RWPE2 (cell line): ENCODE measurements at places on chromosomes 16 and 17.

DNA sequence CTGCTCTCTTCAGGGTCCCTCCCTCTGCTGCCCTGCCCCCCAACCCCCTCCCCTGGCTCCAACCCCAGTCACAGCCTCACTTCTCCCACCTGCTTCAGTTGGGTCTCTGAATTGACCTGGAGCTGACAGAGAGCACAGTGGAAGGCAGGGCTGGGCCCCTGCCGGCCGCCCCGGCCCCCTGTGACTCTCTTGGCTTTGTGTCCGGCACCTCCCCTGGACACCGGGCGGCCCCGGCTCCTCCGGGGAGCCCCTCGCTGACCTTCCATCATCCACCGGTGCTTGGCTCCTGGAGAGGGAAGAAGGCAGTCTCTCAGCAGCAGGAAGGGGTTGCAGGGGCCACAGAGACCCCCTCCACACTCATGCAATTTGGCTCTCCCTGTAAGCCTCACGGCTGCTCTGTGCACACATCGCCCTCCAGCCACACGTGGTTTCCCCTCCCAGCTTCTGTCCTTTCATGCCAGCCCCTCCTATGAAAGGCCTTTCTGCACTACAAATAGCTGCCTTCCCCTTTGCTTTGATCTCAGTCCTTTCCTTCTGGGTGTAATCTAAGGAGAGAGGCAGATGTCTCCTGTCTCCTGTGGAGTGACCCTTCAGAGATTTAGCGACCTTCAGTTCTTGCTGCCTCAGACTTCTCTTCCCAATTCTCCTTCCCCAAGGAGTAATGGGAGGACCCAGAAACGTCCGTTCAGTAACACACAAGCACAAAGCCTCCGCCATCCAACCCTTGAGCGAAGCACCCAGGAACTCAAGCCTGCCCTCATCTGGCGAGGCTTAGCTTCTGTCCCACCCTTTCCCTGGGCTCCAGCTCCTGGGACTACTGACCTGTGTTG is 8.3 kb downstream of the NKIRAS2 start:
- DNase-seq = no peak
- no peak overlapping the region for H3K4me3 ChIP-seq
- no peaks in the 10 kb centered on the region for H3K27me3 ChIP-seq
- peaks cover 8% of the 10 kb centered on the region for H3K4me1 ChIP-seq
- H3K36me3 ChIP-seq = peaks cover 8% of the 10 kb centered on the region

GRCh38 chr17:2983255-2983654 is 80.2 kb downstream of the OR1D5 start:
- peaks cover 80% of the 10 kb centered on the region for H3K36me3 ChIP-seq
- no peak for DNase-seq
- H3K27ac ChIP-seq = peak overlapping the region; percentile 6
- no peak overlapping the region for H3K4me3 ChIP-seq
- no peaks in the 10 kb centered on the region for H3K27me3 ChIP-seq

DNA sequence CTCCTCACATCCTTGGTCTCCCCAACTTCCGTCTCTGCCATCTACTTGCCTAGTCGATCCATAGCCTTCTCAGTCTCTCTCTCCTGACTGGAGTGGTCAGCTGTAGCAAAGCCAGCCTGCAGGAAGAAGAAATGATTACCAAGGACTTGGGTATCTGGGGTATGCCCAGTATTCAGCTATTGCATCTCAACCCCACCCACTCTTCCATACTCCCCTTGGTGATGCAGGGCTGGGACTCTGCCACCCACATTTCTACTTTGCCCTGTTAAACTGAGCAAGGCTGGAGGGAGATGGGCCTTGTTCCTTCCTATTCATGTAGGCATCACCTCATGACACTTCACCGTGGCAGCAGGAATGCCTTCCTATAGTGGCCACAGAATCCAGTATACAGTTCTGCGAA is 2.3 kb downstream of the COPRS start:
- no peak overlapping the region for H3K27ac ChIP-seq
- no peak for DNase-seq
- H3K27me3 ChIP-seq = no peaks in the 10 kb centered on the region
- H3K4me3 ChIP-seq = no peak overlapping the region
- H3K4me1 ChIP-seq = peaks cover 10% of the 10 kb centered on the region

DNA sequence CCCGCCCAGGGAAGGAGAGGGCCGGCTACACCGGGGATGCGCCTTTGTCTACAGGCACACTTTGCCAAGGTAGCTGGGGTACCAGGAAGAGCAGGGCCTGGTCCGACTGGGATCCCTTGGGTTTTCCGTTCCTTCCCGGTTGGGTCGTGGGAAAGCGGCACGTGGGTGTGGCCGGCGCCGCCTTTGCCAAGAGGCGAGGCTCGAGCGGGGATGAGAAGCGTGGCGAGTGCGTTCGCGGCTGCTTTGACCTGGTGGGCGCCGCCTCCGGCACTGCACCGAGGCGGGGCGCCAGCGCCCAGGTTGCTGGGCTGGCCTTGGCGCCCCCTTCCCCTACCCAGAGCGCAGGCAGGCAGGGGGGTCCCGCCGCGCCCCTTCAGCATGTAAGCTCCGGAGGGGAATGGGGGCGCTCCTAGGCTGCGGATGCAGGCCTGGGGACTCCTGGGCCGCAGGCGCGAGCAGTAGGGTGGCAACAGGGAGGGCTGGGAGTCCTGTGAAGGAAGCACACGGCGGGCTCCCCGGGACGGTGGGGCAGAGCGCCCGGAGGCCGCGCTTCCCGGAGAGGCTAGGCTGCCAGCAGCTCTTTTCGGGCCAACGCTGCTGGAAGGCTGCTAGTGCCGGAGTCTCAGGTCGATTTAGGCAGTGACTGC is 2.0 kb downstream of the HAS3 start:
- no peaks in the 10 kb centered on the region for H3K4me1 ChIP-seq

DNA sequence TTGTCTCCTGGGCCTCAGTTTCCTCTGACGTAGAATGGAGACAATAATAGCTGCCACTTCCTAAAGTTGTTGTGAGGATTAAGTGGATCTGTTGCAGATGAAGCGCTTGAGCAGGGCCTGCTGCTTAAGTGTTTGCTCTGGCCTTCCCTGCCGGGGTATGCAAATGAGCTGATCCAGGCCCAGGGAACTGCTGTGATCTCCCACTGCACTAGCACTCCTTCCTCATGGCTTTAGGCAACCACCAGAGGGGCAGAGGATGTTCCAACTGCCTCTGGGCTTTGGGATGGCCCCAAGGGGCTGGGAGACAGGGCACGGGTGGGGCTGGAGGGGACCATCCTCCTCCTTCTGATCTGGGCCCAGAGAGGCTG is 6.2 kb downstream of the SBK1 start:
- H3K4me3 ChIP-seq = no peak overlapping the region
- no peaks in the 10 kb centered on the region for H3K36me3 ChIP-seq
- no peak for DNase-seq
- no peak overlapping the region for H3K27ac ChIP-seq
- H3K27me3 ChIP-seq = peaks cover 6% of the 10 kb centered on the region
- no peaks in the 10 kb centered on the region for H3K4me1 ChIP-seq

DNA sequence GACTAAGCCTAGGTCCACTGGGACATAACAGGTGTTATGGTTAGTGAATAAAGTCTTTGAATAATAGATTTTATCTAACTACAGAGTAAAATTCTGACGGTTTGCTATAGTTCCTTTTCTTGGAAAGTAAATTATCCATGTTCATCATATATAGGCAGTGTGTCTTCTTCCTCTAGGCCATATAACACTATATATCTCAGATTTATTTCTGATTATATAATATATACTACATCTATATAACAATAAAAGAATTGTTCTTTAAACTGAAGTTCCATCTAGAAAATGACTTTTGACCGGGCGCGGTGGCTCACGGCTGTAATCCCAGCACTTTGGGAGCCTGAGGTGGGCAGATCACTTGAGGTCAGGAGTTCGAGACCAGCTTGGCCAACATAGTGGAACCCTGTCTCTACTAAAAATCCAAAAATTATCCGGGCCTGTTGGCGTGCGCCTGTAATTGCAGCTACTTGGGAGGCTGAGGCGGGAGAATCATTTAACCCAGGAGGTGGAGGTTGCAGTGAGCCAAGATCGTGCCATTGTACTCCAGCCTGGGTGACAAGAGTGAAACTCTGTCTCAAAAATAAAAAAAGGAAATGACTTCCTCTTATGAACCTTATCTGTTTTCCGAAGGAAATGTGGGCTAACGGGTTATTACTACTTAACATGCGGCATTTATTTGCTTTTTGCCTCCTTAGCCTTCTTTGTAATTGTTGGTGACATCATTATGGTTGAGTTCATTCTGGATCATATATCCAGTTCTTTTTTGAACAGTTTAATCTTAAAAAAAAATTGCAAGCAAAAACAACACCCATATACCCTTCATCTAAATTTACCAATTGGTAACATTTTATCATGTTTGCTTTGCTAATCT is 29.2 kb downstream of the NOL11 start:
- DNase-seq = no peak
- peaks cover 72% of the 10 kb centered on the region for H3K36me3 ChIP-seq
- H3K4me3 ChIP-seq = no peak overlapping the region
- no peak overlapping the region for H3K27ac ChIP-seq
- H3K27me3 ChIP-seq = no peaks in the 10 kb centered on the region
- H3K4me1 ChIP-seq = no peaks in the 10 kb centered on the region

DNA sequence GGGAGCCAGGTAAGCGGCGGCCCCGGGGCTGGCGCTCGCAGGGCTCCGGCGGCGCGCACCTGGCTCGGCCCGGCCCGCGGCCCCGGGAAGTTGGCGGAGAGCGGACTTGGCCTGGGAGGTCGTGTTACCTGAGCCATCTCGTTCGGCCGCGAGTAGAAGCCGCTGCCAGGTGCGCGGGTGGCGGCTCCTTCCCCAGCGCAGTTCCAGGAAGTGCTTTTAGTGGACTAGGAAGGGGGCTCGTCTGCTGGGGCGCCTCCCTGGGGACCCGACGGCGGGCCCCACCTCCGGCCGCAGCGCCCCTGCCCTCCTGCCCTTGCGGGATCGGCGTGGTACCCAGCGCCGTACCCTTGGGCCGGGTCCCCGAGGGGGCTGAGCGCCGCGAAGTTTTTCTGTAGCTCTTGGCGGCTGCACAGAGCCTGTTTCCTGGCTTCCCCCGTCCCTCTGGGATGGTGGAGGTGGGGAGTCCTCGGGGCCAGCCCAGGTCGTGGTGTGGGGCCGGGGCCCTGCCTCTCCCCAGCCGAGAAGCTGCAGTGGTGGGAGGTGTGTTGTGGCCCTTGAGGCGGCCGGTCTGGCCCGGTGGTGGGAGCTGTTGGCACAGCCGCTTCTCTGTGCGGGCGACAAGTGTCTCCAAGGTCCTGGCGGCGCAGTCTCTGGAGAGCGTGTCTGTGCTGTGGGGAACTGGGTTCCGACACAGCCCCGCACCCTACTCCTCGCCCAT is 96.9 kb downstream of the RAB11FIP4 start:
- no peaks in the 10 kb centered on the region for H3K27me3 ChIP-seq
- peaks cover 9% of the 10 kb centered on the region for H3K4me1 ChIP-seq
- no peak overlapping the region for H3K27ac ChIP-seq
